ENCODE measurements at places on chromosomes 16 and 17. TPM values are rescaled to one million over a fixed set of nuclear protein-coding genes. Genes with fewer than 3 reads are reported as not detected.

The NOG gene
- polyA plus RNA-seq: 1.2 TPM

DNA sequence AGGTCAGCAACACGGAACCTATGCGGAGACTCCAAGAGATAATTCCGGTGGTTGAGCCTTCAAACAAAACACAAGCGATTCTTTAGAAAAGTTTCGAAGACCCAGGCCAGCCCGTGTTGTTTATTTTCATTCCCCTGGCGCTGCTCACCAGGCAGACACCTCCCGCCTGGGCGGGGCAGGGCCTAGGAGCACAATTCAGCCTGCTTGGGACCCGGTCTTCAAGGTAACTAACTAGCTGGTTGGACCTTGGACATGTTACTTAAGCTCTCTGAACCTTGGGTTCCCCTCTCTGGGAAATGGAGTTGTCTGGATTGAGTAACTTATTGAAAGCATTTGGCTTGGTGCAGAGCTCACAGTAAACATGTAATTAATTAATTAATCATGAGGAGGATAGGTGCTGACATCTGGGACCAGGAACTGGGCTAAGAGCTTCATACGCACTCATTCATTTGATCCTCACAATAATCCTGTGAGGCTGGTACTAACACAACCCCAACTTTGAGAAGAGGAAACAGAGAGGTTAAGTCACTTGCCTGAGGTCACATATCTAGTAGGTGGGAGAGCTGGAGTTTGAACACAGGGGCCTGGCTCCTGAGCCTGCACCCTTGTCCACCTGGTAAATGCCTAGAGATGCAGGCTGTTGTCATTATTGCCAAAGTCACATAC, 125.3 kb upstream of the SMURF2 start:
- no peak for DNase-seq

- no peak for DNase-seq
These were observed 29.7 kb downstream of the MBTPS1 start for GRCh38 chr16:84087001-84087400.

The TOX3 gene
- polyA plus RNA-seq: 4.3 TPM

GRCh38 chr17:27284811-27285415, 9.0 kb upstream of the WSB1 start:
- DNase-seq: no peak

The CMTM1 gene
- polyA plus RNA-seq: 9.6 TPM

- DNase-seq: no peak
These were observed 20.5 kb downstream of the FOXL1 start for GRCh38 chr16:86598607-86599565.

The NOTUM gene
- 65.9 TPM for polyA plus RNA-seq

GRCh38 chr16:4257646-4258556, 14.9 kb downstream of the TFAP4 start:
- no peak for DNase-seq

The CDK3 gene
- 12.7 TPM for polyA plus RNA-seq

The PSKH1 gene
- polyA plus RNA-seq: 23.0 TPM

GRCh38 chr16:67268136-67268579, 11.2 kb upstream of the PLEKHG4 start:
- DNase-seq: no peak

DNA sequence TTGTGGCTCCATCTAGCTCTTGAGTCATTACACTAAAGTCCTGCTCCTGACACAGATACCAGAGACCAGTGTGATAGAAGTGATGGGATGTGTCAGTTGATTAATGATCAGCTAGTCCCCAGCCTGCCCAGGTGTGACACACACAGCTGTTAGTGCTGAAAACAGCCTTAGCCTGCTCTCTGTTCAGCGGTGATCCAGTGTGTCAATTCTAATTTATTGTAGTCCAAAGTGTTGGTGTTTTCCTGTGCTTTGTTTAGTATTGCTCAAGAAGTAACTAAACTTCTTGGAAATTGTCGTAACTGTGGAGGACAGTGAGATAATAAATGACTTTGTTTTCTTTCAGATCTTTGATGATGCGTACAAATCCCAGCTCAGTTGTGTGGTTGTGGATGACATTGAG, 92.3 kb downstream of the WNT3 start:
- no peak for DNase-seq

GRCh38 chr16:64771273-64771672, 350.6 kb downstream of the CDH11 start:
- no peak for DNase-seq

- no peak for DNase-seq
These were observed 187.0 kb upstream of the RPL38 start for GRCh38 chr17:74016461-74016860.

- DNase-seq: no peak
These were observed 2.1 kb downstream of the RPL23 start for GRCh38 chr17:38851434-38851833.

Data from right lung (tissue), 10 donors.